A172 (cell line): ENCODE measurements at places on chromosomes 7 and 10. TPM values are rescaled to one million over a fixed set of nuclear protein-coding genes. Genes with fewer than 3 reads are reported as not detected.
A peak's percentile ranks its signal among the peaks of the same experiment; 100 is the strongest.

DNA sequence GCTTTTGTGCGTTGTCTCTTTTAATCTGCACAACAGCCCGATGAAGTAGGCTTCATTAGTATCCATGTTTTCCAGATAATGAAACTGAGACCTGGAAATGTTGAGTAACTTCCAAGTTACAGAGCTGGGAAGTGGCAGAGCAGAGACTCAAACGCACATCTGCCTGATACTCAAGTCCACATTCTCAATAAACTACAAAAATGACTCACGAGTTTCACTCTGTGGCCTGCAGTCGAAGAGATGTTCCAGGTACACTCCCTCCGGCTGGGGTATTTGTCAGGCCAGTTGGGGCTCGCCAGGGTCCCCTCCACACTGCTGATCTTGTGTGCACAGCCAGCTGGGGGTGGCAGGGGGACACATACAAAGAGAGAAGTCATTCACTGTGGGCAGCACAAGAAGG is 17.7 kb upstream of the OPALIN start:
- DNase-seq = no peak

DNA sequence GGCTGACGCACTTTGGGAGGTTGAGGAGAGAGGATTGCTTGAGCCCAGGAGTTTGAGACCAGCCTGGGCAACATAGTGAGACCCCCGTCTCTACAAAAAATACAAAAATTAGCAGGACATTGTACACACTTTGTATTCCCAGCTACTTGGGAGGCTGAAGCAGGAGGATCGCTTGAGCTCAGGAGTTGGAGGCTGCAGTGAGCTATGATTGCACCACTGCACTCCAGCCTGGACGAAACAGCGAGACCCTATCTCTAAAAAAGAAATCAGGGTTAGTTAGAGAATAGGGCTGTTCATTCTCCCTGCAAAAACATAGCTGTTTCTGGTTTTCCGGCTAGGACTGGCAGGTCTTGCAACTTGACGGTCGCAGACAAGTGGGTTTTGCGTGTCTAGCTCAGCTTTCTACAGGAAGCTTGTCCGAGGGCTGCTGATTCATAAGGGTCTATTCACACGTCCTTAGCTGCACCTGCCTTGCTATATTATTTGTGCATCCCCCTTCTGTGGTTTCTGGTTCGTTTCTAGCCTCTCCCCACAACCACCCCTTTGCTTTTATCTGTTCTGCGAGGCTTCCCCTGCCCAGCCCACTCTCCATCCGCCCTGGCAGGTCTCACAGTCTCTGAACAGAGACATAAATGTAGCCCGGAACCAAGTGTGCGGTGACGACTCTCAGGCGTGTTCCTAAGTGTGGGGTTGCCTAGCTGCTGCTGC is 10.7 kb downstream of the AMZ1 start:
- DNase-seq = no peak

DNA sequence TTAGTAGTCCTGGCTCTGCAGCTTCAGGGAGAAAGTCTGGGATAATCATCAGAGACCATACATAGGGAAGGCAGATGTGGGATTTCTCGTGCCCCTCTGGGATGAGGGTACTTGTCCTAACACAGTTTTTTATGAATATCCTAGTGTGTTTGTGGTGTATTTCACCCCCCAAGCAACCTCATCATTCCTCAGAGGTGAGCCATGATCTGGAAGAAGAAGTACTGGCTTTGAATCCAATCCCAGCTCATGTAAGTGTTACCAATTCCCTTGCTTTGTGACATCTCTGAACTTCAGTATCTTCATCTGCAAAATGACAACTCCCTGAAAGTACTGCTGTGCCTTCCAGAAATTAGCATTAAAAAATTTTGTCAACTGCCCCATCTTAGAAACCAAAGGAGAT is 347.5 kb upstream of the ZMIZ1 start:
- no peak for DNase-seq

DNA sequence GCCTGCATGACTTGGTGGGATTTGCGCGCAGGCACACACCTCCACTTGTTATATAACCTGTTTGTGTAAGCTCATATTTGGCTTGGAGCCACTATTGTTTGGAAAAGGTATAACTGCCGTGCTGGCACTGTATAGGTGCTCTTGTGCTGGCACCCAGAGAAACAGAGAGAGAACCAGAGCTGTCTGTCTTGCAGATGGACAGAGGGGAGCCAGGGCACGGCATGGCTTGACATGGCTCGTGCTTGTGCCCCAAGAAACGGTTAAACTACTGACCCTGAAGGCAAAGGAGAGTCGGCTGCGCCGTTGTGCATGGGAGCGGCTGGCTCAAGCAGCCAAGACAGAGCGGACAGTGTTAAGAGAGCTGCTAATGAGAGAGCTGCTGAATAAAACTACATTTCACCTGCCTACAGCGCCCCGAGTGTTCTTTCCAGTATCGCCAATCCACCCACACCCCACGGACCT is 23.2 kb downstream of the RAPGEF5 start:
- no peak for DNase-seq

DNA sequence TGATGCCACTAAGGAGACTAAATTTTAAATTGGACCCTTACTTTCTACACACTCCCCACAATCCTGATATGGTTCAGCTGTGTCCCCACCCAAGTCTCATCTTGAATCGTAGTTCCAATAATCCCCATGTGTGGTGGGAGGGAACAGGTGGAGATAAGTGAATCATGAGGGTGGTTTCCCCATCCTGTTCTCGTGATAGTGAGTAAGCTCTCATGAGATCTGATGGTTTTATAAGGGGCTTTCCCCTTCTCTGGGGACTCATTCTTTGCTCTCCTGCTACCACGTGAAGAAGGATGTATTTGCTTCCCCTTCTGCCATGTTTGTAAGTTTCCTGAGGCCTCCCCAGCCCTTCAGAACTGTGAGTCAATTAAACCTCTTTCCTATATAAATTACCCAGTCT is 18.4 kb upstream of the BET1 start:
- DNase-seq = peak; percentile 78

GRCh38 chr7:95586951-95587301 is 9.4 kb downstream of the PDK4 start:
- no peak for DNase-seq

GRCh38 chr10:5666008-5666840 is at the start of gene ASB13:
TSS of gene ASB13 (minus strand) at chr10:5666595. CDS start at chr10:5666551, 44 bp downstream.
- peak; percentile 20 for DNase-seq

GRCh38 chr7:101108330-101108857 is 18.5 kb upstream of the SERPINE1 start:
- DNase-seq = peak; percentile 66

DNA sequence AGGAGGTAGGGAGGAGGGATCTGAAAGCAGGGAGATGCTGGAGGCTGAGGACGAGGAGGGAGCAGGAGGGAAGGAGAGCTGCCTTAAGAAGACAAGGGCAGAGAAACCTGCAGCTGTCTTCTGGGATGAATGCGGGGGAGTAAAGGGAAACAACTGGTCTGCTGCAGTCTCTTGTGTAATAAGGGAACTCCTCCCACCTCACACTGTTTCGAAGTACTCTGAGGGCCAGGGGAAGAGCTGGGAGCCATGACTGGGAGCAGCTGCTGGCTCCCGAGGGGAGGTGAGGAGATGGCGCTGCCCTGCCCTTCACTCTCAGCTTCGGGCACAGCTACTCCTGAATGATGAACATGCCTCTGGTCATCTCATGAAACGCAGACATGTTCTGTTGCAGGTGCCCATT is 65.1 kb downstream of the CLEC2L start:
- no peak for DNase-seq

GRCh38 chr7:152711444-152711944 is 35.6 kb upstream of the XRCC2 start:
- DNase-seq = no peak

DNA sequence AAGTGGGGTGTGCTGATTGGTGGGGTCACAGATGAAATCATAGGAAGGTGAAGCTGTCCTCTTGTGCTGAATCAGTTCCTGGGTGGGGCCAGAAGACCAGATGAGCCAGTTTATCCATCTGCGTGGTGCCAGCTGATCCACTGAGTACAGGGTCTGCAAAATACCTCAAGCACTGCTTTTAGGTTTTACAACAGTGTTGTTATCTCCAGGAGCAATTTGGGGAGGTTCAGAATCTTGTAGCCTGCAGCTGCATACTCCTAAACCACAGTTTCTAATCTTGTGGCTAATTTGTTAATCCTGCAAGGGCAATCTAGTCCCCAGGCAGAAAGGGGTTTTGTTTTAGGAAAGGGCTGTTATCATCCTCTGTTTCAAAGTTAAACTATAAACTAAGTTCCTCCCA is 17.0 kb upstream of the IFRD1 start:
- no peak for DNase-seq

GRCh38 chr10:36634916-36635315 is 490.5 kb upstream of the ANKRD30A start:
- DNase-seq = peak; percentile 81

GRCh38 chr7:79692015-79692414 is 238.5 kb upstream of the MAGI2 start:
- DNase-seq = peak; percentile 64

DNA sequence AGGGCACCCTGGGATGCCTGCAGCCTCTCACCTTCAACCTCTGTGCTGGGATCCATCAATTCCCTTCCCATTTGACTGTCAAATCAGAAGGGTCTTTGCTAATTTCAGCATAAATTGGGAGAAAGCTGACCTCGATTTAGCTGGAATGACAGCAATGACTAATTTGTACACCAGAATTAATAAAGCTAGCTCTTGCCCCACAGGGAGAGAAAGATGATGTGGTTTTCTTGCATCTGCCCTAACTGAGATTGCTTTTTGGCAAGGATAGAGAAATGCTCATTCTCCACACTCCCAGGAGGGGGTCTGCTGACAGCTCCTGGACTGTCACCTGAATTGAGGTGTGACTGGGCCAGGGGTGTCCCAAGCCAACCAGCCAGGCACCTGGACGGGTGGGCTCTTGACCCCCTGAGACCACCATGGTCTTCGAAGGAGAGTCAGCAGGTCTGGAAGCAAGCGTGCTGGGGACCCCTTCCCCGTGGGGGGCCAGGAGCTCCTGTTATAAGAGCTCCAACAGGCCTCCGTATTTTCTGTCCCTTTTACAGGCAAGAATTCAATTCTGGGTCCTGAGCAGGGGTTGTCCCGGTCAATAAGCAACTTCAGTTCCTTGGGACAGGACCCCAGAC is 42.1 kb downstream of the RBM17 start:
- DNase-seq = no peak

GRCh38 chr7:110888641-110889040 is 202.3 kb upstream of the LRRN3 start:
- no peak for DNase-seq

- no peak for DNase-seq
Observed at GRCh38 chr10:101901340-101901739, 57.7 kb upstream of the KCNIP2 start.

DNA sequence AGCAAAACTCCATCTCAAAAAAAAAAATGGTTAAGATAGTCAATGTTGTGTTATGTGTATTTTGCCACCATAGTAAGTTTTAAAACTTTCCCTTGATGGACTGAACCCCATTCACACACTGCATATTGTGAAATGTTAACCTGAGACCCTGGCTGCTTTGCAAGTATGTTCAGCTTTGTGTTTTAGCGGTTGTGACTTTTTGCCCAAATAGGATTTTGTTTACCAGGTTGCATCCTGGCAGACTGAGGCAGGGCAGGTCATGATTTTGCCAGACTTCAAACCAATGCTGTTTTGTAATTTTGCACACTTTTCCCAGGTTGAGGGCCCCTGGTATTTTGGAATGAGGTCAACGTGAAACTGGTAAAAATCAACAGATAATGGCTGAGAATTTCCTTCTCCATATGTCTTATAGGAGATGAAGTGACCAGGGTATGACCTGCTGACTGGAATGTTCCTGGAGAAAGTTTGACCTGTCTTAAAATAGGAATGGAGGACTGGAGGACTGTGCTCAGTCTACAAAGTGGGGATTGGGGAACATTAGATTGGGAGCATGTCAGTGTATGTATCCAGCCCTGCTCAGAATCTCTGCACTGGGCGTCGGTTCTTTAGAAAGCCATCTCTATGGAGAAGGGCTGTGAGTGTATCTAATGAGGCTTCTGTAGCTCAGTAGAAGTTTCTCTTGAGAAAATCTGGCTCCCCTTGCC is 76.2 kb downstream of the LRGUK start:
- DNase-seq = no peak

DNA sequence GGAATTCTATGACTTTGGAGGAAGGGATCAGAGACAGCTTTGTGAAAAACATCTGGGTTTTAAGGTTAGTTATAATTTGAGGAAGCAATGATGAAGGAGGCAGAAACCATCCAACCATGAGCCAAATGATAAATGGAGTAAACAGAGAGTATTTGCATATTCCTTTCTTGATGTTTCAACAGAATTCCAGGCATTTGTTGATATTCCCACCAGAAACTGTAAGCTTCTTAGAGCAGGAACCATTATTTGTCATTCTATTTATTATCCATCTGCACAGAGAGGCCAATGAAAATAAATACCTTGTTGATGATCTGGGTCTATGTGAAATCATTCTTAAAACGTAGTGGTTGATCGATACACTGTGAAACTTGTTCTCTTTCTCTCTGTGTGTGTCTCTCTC is 715.3 kb downstream of the INHBA start:
- no peak for DNase-seq

GRCh38 chr10:124354411-124355382 is 64.0 kb downstream of the OAT start:
- peak; percentile 44 for DNase-seq

- DNase-seq = no peak
Observed at GRCh38 chr7:124257638-124258308, 224.9 kb upstream of the TMEM229A start.

The ZC3HAV1L gene
- not detected in 2 replicates for total RNA-seq

The NIPSNAP2 gene
- 67.5 and 75.5 TPM in 2 replicates for total RNA-seq

The TACC2 gene
- 4.4 and 8.5 TPM in 2 replicates for total RNA-seq

The ATAD1 gene
- 62.9 TPM in 2 replicates for total RNA-seq

The MYH16 gene
- 0.78 and 1.1 TPM in 2 replicates for total RNA-seq

The VWA2 gene
- total RNA-seq = 0.14 TPM in 1 of 2 replicates, not detected in the other

The SPDYE1 gene
- total RNA-seq = not detected in 2 replicates

The KLLN gene
- total RNA-seq = 0.41 and 0.43 TPM in 2 replicates

The FAM25G gene
- total RNA-seq = not detected in 2 replicates

The TAS2R41 gene
- total RNA-seq = not detected in 2 replicates
